ENCODE measurements at places on chromosomes 11 and 22.
A peak's percentile ranks its signal among the peaks of the same experiment; 100 is the strongest.

GRCh38 chr11:45995342-45995734 lies 72.9 kb downstream of the LARGE2 start:
- no peak for DNase-seq

- DNase-seq: no peak
Measured at GRCh38 chr11:108405706-108406105, 61.6 kb downstream of the C11orf65 start.

GRCh38 chr11:132032555-132032954 lies 662.1 kb downstream of the NTM start:
- no peak for DNase-seq

DNA sequence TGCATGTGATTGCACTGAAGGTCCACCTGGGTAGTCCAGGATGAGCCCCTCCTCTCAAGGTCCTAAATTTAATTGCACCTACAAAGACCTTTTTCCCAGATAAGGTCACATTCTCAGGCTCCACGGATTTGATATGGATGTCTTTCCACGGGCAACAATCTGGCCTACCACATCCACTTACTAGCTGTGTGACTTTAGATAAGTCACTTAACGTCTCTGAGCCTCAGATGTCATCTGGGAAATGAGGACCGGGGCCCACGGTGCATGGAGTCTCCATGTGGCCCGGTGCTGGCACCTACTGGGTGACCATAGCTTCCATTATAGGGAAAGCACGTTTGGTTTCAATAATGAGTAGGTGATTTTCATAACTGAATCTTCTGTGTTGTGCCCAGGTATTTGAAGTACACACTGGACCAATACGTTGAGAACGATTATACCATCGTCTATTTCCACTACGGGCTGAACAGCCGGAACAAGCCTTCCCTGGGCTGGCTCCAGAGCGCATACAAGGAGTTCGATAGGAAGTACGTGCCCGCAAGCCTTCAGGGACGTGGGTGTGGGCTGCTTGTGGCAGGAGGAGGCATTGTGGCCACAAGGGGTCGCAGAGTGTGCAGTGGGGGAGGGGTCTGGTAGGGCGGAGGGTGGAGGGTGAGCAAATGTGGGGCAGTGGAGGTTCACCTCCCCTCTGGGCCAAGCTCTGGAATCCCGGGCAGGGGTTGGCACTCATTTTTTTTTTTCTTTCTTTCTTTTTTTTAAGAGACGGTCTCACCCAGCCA lies 55.7 kb downstream of the ARHGAP8 start:
- DNase-seq: no peak

- DNase-seq: no peak
Measured at GRCh38 chr22:48187356-48187755, 1424.9 kb downstream of the TBC1D22A start.

DNA sequence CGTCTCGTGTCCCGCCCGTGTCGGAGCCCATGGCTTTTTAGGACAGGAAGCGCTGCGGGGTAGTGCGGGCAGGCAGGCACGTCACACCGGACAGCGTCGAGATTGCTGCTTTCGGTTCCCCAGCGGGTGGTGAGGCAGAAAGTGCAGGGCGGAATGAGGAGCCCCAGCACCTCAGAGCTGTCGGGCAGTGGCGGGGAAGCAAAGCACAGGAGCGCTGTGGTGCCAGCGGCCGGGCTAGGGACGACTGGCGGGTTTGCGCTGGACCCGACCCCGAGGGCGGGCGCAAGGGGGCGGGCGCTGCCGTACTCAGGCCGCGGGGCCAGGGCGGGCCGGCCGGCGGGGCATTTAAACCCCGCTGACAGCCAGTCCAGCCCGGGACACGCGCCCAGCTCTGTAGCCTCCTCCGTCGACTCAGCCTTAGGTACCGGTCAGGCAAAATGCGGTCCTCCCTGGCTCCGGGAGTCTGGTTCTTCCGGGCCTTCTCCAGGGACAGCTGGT lies at the start of gene SLC37A2:
Gene SLC37A2 (plus strand): TSS at position 375 of the 498 bp plus-strand sequence. CDS start 63 bp downstream, at position 438.
- DNase-seq: peak; percentile 90

All from adrenal gland (tissue), 19 donors.